ENCODE measurements at places on chromosomes 7 and 10. TPM values are rescaled to one million over a fixed set of nuclear protein-coding genes. Genes with fewer than 3 reads are reported as not detected.

Gene ORC5
- 10.9 TPM for total RNA-seq

Gene AASS
- total RNA-seq = 8.2 TPM

Gene SNCG
- total RNA-seq = 1.7 TPM

DNA sequence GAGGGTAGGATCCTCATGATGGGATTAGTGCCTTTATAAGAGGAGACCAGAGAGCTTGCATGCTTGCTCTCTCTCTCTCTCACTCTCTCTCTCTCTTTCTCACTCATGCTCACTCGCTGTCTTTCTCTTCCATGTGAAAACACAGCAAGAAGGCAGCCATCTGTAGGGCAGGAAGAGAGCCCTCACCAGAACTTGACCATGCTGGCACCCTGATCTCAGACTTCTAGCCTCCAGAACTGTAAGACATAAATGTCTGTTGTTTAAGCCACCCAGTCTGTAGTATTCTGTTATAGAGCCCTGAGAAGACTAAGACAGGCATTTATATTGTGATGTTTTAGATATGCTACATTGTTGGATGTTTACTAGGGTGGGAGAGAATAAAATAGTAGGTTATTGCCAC is 43.4 kb upstream of the MTPN start:
- DNase-seq = no peak

GRCh38 chr10:127353544-127353943 is 157.2 kb upstream of the INSYN2A start:
- DNase-seq = no peak

DNA sequence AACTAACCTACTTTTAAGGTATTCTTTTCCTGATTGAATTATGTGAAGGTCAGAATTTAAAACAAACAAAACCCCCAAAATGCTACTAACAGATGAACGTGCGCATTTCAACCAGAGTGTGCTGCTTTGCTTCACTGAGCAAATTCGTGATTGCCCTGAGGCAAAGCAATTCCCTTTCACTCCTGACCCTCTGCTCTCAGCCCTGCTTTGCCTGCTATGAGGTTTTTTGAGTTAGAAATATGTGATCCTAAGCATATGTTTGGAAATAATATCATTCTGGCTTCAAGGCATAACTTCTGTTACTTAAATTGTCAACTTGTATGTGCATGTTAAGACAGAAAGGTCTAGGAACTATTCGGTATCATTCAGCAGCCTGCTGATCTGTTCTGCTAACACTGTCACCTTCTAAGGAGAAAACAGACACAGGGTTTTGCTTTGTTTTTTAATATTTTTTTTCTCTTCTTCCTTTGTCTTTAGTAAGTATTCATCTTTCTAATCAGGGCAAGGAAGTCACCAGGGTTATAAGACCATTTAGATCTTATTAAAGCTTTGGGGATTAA is 124.2 kb downstream of the GNAT3 start:
- no peak for DNase-seq

Measured in pancreas (tissue), 10 donors.